Stimulated activated CD8-positive, alpha-beta memory T cell treated with anti-CD3 and anti-CD28 coated beads, Interleukin-4, amount 100 ng/mL, for 1 hour (primary cell): ENCODE measurements at places on chromosomes 11 and 22.

DNA sequence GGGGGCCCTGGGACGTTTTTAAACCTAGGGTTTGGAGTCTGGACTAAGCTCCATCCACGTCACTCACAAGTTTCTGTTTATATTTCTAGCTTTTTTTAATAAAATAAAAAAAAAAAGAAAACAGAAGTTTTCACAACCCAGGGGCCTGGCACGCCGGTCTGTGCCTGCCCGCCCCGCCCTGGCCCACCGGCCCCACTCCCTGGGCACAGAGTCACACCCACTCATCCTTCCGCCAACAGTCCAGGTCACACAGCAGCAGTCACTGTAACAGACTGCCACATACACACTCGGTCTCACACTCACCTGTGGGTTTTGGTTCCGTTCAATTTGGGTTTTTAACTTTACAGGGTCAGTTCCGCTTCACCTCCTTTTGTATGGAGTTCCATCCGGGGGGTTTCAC, 5.3 kb upstream of the ACR start:
- DNase-seq = no peak

DNA sequence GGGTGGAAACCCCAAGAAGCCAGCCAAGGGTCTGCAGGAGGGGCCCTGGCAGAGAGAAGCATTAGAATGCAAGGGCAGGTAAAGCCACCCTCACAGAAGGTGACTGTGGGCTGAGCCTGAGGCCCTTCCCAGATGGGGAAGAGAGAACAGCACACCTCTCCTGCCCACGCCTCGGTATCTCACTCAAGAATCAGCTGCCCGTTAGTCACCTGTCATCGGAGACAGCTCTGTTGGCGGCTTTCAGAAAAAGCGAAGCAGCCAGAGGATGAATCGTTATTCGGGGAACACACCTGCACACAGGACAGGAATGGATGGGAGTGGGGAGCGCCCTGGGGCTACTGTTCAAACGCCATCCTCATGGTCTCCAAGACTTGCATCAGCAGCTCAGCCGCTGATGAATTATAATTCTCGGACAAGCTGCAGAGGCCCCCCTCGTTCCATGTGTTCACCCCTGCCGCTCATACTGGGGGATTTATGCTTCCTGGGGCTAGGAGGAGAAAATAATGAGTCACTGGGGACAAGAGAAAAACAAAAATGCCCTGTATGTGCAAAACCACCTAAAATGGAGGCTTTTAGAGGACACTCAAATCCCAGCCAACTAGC, 21.6 kb upstream of the TMA7B start:
- DNase-seq = no peak

DNA sequence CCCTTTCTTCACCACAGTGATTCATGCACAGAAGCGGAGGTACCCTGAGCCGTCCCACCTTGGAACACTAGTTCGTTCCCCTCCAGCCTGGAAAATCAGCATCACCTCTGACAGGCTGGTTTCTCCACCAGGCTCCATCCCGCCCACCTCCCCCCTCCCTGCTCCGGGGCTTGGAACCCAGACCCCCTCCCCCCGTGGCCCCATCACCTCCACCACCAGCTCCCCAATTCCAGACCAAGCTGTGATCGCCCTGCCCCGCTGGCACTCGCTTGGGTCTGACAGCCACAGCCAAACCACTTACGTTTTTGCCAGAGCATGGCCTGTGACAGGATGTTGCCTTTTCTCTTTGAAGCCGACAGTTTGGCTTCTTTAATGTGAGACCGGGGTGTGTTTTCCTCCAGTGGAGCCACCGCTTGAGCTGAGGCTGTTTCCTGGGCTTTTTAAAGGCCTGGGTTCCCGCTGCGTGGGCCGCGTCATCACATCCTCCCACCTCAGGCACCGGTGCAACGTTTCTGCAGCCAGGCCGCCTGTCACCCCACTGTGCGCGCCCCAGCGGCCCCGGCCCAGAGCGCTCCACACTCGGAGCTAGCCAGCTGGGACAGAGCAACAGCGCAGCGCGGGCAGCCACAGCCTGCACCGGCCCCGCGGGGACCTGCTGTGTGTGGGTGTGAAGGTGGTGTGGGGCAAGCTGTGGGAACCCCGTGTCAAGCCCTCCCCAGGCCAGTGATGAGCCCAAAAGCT, at the start of gene POU2AF1:
Gene POU2AF1 (minus strand): TSS at position 415 of the 741 bp plus-strand sequence. CDS start 98 bp downstream, at position 317.
- DNase-seq = no peak

- no peak for DNase-seq
Observed at GRCh38 chr11:20055312-20055711, 105.0 kb downstream of the DBX1 start.

DNA sequence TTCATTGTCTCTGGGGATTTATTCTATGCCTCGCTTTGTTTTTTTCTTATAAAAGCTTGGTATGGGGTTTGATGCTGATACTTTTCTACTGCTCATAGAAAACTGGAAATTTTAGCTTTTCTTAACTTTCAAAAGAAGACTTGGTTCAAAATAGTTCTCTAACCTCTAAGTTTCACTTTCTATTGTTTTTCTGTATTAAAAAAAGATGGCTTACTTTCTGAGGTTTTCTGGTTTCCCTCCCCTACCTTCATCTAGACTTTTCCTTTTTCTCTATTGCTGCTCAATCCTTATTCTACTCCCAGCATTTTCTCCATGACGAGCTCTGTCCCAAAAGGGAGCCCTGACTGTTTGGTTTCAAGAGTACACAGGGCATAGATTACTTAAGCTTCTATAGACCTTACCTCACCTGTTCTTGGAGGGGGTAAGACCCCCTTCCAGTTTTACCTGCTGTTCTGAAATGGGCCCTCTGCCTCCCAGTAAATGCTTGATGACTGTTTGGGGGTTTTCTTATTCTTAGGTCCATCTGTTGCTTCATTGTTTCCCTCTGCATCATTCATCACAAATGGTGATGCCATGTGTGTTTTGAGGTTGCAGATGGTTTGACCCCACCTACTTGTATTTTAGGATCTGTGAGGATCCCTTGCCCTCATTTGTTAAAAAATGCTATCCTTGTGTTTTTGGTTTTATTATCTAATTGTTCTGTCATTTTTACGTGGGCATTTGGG, 29.5 kb downstream of the DNHD1 start:
- no peak for DNase-seq

DNA sequence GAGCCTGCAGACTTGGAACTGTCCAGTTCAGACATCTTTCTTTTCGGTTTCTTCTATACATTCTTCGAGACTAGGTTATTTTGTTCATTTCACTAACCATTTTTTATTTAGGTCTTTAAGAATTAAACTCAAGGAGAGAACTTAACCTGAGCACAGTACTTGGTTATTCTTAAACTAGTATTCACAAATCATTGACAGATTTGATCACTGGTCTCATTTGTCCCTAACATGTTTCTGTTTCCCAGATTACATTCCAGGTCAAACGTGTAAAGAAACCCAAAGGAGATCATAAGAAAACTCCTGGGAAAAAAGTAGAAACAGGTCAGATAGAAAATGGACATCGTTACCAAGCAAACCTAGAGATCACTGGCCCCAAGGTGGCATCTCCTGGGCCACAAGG, 85.1 kb downstream of the TTC17 start:
- no peak for DNase-seq

- no peak for DNase-seq
Observed at GRCh38 chr11:118230088-118230487, 5.3 kb upstream of the JAML start.

DNA sequence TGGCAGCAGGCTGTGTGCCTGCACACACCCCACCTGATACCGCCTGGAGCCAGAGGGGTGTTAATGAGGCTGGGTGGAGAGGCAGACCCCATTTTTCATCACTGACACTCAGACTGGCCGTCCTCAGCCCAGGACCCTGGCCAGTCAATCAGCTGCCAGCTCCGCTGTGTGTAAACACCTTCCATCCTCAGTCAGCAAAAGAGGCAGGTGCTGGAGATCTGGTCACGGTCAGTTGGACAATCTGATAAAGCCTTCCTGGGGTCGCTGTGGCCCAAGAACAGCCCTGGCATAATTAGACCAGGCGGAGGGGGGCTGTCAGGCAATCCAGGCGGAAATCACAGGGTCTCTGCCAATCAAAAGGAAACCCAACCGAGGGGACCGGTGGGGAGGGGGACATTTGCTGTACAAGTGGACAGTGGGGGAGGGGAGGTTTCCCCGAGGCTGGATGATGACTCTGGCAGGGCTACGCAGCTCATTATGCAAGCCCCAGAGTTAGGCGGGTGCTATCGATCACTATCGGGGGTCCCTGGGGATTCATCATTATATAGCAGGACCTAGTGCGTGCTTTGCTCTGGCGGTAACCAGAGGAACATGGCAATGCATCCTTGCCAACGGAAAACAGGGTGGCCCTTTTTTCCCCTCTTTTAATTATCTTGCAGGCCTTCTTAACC, 72.9 kb downstream of the ABTB2 start:
- DNase-seq = no peak

DNA sequence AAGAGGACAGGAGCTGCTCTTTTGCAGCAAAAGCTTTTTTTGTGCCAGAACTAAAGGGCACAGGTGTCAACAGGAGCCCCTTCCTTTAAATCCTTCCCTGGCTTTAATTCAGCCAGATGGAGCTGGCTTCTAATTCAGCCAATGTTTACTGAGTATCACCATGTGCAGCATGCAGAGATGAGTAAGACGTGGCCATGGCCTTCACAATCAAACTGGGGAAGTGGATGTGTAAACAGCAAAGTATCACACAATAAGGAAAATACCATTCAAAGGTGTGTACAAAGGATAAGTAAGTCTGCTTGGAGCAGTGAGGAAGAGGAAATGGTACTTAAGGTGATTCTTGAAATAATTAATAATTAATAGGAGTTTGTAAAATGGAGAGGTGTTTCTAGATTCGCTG, 243.4 kb downstream of the NXPE2 start:
- DNase-seq = no peak

- DNase-seq = no peak
Observed at GRCh38 chr22:30423301-30423958, 2.1 kb upstream of the MTFP1 start.

DNA sequence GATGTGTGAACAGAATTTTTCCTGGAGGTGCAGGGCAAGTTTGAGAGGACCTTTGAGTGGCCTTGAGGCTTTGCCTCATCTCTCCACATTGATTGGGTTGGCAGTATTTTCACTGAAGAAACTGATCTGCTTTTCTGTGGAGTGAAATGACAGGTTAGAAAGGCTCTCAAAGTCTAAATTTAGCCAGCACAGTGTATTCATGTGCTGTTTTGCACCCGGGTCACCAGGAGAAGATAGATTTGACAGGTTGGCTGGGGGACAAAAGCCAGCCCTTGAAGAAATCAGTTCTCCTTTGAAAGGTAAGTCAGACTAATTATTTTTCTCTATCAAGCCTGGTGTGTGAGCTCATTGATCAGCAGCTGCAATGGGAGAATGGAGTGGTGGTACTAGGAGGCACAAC, 152.9 kb downstream of the DBX1 start:
- no peak for DNase-seq

GRCh38 chr11:29676993-29677392, 339.8 kb downstream of the KCNA4 start:
- no peak for DNase-seq

GRCh38 chr11:57512646-57513451, 2.7 kb downstream of the SLC43A1 start:
- no peak for DNase-seq

- no peak for DNase-seq
Observed at GRCh38 chr11:74465291-74465708, 2.0 kb downstream of the KCNE3 start.

GRCh38 chr11:60357771-60358170, 20.6 kb upstream of the MS4A7 start:
- no peak for DNase-seq

DNA sequence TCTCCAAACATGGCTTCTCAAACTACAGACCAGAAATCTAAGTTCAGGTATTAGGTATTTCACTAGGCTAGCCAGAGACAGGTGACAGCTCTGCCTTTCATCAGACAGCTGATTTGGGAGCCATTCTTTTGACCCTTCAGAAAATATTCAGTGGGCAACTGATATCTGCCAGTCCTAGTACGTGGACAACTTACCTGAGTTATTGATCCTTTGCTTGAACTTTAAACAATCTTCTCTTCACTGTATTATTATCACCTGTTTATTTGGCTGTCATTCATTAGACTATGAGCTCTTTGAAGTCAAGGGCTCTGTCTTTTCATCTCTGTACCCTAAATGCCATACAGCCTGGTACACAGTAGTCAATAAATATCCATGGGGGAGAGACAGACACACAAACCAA, 17.2 kb downstream of the TRIM66 start:
- DNase-seq = no peak

GRCh38 chr11:19872512-19873145, 160.0 kb downstream of the NAV2 start:
- DNase-seq = no peak

DNA sequence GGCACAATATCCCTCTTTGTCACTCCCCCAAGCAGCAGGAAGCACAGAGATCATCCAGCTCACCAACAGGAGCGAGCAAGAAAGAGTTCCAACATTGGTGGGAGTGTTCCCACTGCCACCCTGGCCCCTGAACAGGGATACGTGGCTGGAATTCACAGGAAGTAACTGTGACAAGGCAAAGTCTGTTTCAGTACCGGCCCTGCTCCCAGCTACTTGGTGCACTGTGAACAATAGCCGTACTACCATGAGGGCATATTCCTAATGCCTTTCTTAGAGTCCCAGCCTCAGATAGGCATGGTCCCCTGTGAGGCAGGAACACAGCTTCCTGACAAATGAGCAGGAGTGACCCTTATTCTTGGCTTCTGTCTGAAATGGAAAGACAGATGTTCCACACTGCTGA, 1.8 kb upstream of the SLC37A2 start:
- no peak for DNase-seq

- no peak for DNase-seq
Observed at GRCh38 chr11:109035284-109035683, 370.4 kb downstream of the DDX10 start.

- DNase-seq = no peak
Observed at GRCh38 chr11:81979448-81979847, 754.2 kb downstream of the FAM181B start.

- no peak for DNase-seq
Observed at GRCh38 chr22:35616043-35616442, 1.1 kb downstream of the MB start.

DNA sequence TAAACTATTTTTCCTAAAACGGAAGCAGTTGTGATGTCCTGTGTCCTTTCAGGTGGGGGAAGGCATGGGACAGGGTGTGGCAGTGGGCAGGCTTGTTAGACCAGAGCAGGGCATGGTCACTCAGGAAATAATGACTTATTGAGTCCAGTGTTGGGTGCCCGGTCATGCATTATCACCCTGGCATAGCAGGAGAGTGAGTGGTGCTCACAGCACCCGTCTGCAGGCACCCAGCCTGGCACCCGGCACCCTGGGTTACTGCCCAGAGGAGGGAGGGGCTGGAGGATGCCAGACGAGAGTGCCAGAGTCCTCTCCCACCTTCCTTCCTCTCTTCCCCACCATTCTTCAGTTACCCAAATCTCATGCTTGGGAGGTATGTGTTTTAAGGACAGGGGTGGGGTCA, 59.1 kb downstream of the ST3GAL4 start:
- DNase-seq = no peak

GRCh38 chr11:31821235-31821764, 10.2 kb upstream of the PAX6 start:
- no peak for DNase-seq

- DNase-seq = no peak
Observed at GRCh38 chr11:125320347-125321076, 156.0 kb downstream of the PKNOX2 start.

- DNase-seq = no peak
Observed at GRCh38 chr11:120929664-120930154, 94.2 kb upstream of the TBCEL start.
